ENCODE measurements at places on chromosomes 12 and 14.
A peak's percentile ranks its signal among the peaks of the same experiment; 100 is the strongest.

- DNase-seq, result no peak
These were observed 225.2 kb downstream of the CCER1 start for GRCh38 chr12:90729736-90730135.

GRCh38 chr14:77103951-77104350 lies 5.9 kb downstream of the CIPC start:
- DNase-seq, result no peak

GRCh38 chr14:76261371-76261811 lies 109.7 kb downstream of the GPATCH2L start:
- peak; percentile 44 for DNase-seq

DNA sequence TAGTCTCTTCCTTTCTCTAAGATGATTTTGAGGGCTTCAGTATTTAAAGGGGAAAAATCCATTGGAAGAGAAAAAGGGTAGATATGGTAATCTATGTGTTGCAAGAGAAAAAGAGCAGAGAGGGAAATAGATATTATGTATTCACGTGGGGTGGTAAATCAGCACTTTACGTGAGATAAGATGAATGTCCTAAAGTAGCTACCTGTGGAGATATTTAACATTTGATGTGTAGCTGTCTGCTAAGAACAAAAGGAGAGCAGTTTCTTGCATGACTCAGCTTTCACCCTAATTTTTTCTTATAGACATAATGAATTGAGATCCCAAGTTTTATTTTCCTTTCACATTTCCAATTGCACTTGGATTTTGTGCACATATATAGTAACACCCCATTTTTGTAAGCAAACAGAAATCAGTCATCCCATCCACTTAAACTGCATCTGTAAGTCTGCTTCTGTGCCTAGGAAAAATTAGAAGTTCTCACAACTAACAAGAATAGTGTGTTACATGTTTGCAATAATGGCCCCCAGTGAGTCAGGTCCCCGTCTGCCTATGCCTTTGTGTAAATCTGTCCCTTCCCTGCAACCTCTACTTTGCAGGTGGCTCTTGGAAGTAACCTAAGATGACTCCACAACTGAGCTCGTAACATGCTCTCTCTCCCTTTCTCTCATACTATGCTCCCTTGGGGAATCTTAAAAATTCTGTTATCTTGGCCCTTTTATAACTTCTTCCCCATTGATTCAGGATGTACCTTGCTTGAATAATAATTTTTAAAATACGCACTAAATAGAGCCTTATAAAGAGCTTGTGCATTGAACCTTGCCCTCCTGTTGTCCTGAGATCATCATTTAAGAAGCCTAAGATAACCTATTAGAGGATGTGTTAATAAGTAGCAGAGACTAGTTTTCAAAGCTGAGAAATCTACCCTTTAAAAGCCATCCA lies 3.7 kb downstream of the TMTC3 start:
- no peak for DNase-seq

- DNase-seq, result no peak
These were observed 44.9 kb downstream of the CAPZA3 start for GRCh38 chr12:18782827-18783226.

DNA sequence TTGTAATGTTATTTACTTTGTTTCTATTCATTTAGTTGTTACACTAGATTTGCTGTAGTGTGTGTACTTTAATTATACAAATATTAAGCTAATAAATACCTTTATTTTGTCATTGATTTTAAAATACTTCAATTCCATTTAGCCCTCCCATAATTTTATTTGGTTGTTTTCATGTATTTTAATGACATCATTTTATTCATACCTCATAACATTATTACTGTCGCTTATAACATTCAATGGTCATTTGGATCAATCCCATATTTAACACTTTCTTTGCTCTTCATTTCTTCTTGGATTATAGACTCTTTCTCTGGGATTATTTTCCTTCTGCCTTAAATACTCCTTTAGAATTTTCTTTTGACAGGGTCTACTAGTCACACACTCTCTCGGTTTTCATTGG lies 86.6 kb upstream of the CAND1 start:
- DNase-seq, result no peak

- no peak for DNase-seq
These were observed 2.0 kb upstream of the TBX5 start for GRCh38 chr12:114407842-114408411.

DNA sequence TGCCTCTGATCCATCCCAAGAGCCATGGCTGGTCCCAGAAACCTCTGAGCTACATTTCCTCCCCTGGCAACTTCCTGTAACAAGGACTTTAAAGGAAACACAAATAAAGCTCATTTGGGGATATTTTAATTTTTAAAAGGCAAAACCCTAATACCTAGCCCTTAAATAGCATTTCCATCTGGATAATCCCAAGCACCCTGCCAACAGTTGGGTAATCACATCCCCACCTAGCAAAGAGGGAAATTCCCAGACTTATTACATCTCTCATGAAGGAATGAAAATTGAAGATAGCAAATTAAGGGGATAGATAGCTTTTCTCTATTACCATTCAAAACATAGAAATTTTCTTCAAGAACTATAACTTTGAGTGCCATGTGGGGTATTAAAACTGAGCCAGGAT lies 213.7 kb upstream of the BMP4 start:
- no peak for DNase-seq

- DNase-seq, result no peak
These were observed 84.6 kb upstream of the CCDC196 start for GRCh38 chr14:66401449-66402095.

DNA sequence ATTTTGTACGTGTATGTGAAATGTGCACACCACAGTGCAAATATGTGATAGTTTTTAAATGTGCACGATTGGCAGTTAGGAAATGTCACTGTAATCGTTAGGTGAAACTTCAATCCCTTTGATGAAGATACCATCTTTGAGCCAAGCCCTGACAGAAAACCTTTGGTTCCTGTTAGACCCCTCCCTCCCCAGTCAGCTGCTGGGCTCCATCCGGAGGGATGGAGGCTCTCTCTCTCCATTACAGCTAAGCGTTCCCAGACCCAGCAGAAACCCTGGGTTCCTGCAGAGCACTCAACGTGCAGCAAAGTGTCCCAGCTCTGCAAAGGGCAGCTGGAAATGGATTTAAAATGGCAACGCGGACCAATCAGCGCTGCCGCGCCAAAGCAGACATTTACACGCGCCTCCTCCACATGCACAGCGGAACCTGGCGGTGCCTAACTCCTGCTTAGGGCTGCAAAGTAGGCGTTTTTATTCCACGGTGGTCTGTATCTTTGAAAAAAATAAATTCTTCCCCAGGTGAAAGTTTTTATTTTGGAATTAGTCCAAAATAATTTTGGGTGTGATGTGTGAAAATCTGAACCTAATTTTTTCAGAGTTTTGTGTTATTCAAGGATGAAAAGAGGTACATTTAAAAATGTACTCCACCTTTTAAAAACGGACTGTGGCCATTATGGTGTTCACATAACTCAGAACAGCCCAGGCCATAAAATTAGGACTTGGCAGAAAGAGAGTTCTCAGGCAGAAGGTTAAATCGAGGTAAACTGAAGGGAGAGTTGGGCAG lies 1.4 kb upstream of the HMGA2 start:
- DNase-seq, result peak; percentile 81

DNA sequence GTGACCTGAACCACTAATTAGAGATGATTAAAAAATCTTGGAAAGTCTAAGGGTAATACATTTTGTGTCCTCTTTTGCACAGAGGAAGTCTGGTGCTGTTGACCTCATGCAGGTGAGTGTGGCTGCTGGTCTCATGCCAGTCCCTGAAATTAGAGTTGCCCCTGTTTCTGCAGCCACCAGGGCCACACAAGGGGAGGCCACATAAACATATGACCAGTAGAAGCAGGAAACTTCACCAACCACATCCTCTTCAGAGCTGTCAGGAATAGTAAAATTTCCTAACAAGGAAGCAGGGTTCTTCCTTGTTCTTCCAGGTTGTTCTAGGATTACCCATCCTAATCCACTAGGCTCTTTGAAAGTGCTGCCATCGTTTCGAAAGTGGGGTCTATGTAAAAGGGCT lies 28.3 kb downstream of the PSMA6 start:
- no peak for DNase-seq

DNA sequence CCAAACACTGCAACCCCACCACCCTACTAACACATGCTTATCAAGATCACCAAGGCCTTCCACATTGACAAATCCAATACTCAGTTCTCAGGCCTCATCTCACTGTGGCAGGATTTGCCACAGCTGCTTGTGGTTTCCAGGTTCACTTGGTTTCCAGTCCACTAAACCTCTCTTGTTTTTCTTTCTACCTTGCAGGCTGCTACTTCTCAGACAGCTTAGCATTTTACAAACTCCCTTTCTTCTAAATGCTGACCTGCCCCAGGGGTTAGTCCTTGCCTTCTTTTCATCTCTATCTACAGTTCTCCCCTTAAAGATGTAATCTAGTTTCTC lies 84.1 kb downstream of the BCAT1 start:
- DNase-seq, result no peak

DNA sequence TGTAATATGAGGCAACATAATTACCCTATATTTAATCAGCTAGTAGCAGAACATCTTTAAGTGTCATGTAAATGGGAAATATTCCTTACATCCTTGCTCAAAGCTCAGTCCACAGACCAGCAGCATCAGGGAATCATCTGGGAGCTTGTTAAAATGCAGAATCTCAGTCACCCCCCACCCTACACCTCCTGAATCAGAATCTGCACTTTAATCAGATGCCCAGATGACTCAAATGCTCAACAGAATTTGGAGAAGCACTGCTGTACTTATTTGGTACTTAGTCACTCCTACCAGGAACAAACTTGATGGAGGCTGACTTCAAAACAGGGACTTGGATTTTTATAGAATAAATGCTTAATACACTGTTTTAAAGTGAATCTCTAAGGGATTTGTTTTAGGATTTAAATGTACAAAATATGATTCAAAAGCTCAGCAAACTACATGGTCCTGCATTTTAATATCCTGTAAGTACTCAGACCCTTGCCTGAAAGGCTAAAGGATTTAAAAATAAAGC lies 96.5 kb downstream of the ARMH4 start:
- DNase-seq, result no peak

DNA sequence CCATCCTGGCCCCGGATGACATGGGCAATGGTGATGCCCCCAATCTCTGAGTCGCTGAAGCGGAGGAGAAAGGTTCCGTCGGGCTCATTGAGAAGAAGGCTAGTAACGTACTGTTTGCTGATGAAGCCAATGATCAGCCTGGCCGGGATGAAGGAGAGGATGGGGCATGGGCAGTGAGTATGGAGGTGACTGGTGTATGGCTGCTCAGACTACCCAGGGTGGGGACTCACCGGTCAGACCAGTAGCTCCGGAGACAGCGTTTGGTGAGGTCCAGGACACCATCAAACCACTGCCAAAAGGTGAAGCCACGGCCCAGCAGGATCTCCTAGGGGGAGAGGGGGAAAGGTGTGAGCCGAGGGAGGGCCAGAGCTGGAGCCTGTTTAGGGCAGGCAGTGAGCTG lies 10.9 kb downstream of the NAB2 start:
- no peak for DNase-seq

- DNase-seq, result peak; percentile 68
These were observed 27.6 kb upstream of the GALNT9 start for GRCh38 chr12:132356691-132357622.

DNA sequence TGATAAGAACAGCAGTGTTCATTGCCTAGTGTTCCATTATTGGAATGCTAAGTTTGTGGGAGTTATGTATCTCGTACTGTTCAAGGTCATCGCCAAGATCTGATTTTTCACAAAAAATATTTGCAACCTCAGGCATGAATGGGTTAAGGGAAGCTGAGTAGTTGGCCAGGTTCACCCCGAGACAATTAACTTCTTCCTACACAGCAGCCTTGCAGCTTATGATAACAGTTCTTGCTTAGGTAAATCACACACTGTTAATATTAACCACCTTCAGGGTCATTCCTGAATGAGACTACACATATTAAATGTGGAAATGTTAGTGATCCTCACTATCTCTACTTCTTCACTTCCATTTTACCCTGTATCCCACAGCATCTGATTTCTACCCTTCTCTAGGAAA lies 18.0 kb downstream of the FKBP11 start:
- DNase-seq, result no peak

- no peak for DNase-seq
These were observed 98.1 kb upstream of the TMPO start for GRCh38 chr12:98417266-98417665.

DNA sequence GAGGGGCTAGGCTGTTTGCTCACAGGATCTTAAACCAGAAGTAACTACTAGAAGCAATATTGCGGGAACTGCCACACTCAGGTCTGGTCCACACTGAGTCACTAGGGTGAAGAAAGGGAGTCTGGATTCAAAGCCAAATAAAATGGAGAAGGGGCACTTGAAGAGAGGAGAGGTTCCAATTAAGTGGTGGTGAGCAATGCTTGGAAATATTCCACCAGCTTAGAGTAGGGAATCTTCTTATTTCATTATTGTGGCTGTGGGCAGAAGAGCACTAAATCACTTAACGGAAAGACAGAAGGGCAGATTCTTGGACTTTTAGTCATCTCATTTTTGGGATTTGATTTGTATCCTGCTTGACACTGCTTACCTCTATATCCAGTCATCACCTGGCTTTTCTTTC lies 48.6 kb upstream of the PPP1R12A start:
- no peak for DNase-seq

- DNase-seq, result peak; percentile 93
These were observed at the start of gene FRMD6 for GRCh38 chr14:51651388-51652167. FRMD6 (plus strand) TSS chr14:51651910; CDS start chr14:51689837, 37,927 bp downstream.

- no peak for DNase-seq
These were observed 13.7 kb upstream of the NTN4 start for GRCh38 chr12:95804291-95804690.

DNA sequence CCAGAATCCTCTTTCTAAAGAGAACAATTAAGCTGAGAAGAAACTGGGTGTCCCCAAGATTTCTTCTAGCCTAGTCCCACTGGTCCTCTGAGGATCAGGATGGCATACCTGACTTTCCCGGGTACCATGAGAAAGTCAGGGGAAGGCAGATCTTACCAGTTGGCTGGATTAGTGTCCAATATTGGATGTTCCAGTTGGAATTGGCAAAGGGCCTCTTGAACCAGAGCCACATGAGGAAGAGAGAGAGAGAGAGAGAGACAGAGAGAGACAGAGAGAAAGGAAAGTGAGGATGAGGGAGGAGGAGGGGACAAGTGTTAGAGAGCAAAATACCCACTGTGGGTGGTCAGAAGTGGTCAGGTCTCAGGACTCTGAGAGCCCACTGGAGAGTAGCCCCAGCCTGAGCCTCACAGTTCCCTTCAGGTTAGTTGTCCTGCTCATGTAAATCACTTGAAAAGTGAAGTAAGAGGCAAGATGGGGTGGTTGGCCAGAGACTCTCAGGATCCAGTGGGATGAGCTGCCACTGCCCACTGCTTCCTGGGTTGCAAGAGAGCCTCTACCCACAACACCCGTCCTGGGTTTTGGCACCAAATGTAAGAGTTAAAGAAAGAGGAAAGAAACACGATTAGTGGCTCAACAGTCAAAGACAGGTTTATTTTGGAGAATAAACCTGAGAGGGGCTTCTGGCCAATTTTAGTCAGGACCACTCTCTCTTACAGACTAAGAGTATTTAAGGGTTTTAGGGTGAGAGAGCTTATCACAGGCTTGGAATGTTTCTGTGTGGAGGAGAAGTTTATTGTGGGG lies 28.4 kb upstream of the A2M start:
- DNase-seq, result no peak

DNA sequence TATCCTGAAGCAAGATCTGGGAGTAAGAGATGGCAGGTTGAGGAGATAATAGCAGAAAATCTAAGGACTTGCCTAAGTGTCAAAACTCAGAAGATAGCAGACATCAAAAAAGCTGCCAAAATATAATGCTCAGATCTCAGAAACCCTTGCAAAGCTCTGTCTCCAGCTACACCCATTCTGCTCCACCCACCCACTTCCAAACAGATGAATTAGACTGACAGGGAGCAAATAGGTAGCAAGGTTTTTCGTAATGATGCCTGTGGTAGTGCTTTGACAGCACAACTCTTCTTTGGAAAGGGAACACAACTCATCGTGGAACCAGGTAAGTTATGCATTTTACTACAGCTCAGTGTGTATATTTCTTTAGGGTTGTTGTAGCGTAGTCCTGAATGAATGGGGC lies 132.6 kb downstream of the DAD1 start:
- DNase-seq, result no peak

Data from left hindlimb (tissue), 1 donor.